ENCODE measurements at places on chromosomes 4 and X. TPM values are rescaled to one million over a fixed set of nuclear protein-coding genes. Genes with fewer than 3 reads are reported as not detected.

The GPR173 gene
- total RNA-seq: 36.0 TPM

The TRPC5OS gene
- total RNA-seq: not detected

The CLGN gene
- 5.0 TPM for total RNA-seq

The TNIP3 gene
- not detected for total RNA-seq

The GLRA3 gene
- 6.9 TPM for total RNA-seq

The CFAP99 gene
- not detected for total RNA-seq

The RTL3 gene
- not detected for total RNA-seq

The TMSB15C gene
- 56.3 TPM for total RNA-seq

The TET2 gene
- total RNA-seq: 73.2 TPM

The RASL11B gene
- 20.3 TPM for total RNA-seq

The HERC5 gene
- 1.6 TPM for total RNA-seq

The ADH1A gene
- total RNA-seq: not detected

All from parietal lobe (tissue), 2 donors.